ENCODE measurements at places on chromosomes 11 and 22.

- peaks cover 7% of the 10 kb centered on the region for H3K36me3 ChIP-seq
- peaks cover 99% of the 10 kb centered on the region for H3K4me1 ChIP-seq
- H3K4me3 ChIP-seq, result peak overlapping the region; percentile 71
- H3K27ac ChIP-seq, result peak overlapping the region; percentile 87
- no peaks in the 10 kb centered on the region for H3K27me3 ChIP-seq
Measured at GRCh38 chr11:128734832-128735224, 41.0 kb downstream of the FLI1 start.

GRCh38 chr11:102313238-102313940 lies 3.9 kb upstream of the BIRC3 start:
- H3K4me3 ChIP-seq, result peak overlapping the region; percentile 64
- H3K4me1 ChIP-seq, result peaks cover 66% of the 10 kb centered on the region
- peaks cover 14% of the 10 kb centered on the region for H3K36me3 ChIP-seq
- peak overlapping the region; percentile 82 for H3K27ac ChIP-seq
- DNase-seq, result no peak

- H3K4me3 ChIP-seq, result no peak overlapping the region
- H3K27ac ChIP-seq, result no peak overlapping the region
- no peak for DNase-seq
- no peaks in the 10 kb centered on the region for H3K4me1 ChIP-seq
Measured at GRCh38 chr11:123587044-123587443, 67.4 kb downstream of the SCN3B start.

DNA sequence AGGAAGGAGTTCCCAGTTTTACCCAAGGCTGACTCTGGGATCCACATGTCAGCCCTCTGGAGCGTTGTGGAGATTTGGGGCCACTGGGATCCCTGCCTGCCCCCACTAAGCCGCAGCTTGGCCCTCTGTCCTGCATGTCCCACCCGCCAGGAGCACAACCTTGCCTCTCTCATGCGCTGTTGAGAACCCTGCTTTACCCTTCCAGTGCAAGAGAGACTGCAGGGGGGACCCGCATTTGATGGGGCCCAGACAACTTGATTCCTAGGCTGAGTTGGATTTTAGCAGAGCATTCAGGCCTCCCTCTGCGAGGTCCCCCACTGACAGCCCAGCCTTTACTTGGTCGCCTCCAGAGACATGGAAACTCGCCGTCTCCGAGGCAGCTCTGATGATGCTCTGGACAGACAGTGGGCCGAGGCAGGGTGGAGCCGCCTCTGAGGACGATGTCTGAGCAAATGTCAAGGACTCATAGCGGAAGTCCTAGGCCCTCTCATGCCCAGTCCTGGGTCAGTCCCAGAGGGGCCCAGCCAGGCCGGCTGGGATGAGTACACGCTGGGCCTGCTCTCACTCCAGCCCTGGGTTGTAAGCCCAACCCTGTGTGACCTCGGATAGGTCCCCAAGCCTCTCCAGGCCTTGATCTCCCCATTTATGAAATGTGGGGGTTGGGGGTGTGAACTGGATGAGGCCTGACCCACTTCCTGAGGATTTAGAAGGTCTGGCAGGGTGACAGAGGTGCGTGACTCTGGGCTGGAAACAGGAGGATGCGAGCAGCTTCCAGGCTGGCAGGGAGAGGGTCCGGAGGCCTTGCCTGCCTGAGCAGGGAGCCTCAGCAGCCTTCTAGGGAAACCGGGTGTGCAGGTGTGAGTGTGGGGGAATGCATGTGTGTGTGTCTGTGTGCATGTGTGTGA lies 630 bp downstream of the CD5 start:
- H3K27ac ChIP-seq, result no peak overlapping the region
- peak; percentile 35 for DNase-seq
- H3K36me3 ChIP-seq, result peaks cover 32% of the 10 kb centered on the region
- peaks cover 36% of the 10 kb centered on the region for H3K4me1 ChIP-seq

- H3K36me3 ChIP-seq, result no peaks in the 10 kb centered on the region
- DNase-seq, result no peak
- H3K4me1 ChIP-seq, result no peaks in the 10 kb centered on the region
Measured at GRCh38 chr11:126592496-126593410, 237.3 kb downstream of the ST3GAL4 start.

DNA sequence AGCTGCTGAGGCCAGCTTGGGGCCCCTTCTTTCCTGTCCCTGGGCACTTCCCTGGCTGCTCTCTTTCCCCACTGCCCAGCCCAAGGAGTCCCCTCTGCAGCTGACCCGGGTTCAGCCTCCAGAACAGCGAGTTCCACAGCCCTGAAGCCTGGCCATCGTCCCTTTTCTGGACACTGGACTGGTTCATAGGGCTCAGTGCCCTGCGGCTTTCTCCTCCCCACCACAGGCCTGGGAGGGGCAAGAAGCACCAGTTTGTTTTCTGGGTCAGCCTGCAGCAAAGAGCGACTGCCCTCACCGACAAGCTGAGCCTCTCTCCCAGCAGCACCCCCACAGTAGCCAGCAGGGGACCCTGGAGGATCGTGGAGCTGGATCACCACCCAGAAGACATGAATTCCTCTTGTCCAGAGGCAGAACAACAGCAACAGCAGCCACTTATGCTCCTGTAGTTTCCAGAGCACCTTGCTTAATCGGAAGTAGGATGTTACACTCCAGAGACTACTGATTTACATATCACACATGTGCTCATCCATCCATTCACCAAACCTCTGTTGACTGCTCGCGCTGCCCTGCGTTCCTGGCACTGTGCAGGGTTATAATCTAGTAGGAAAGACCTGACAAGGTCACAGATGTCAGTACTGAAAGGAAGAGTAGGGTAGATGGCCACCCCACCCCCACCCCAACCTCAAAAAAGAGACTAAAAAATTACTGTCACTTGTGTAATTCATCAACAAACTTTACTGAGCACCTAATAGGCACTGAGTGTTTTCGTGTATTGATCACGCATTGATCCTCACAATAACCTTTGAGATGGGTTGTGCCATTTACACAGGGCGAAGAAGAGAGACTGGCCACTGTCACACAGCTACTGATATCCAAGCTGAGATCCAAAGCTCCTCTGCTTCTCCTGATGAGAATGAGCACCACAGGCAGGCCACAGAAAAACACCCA lies 13.0 kb upstream of the CXCR5 start:
- peaks cover 57% of the 10 kb centered on the region for H3K4me1 ChIP-seq
- H3K4me3 ChIP-seq, result peak overlapping the region; percentile 64
- no peaks in the 10 kb centered on the region for H3K27me3 ChIP-seq
- DNase-seq, result no peak
- H3K36me3 ChIP-seq, result no peaks in the 10 kb centered on the region
- peak overlapping the region; percentile 88 for H3K27ac ChIP-seq

DNA sequence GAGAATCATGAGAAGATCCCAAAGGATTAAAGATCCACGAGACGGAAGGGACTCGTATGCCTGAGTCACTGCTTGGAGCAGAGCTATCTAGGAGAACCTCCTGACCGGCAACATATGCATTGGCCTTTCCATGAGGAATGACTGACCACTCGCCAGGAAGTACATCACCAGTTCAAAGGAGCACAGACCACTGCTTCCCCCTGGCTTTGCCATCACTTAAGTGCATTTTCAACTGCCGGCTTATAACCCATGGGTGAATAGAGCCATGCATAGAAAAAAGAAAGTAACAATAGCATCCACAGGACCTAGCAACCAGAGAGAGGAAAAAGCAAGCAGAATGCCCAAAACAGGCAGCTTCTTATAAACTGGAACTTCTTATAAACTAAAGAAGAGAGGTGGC lies 98.3 kb upstream of the ZC3H12C start:
- H3K36me3 ChIP-seq, result no peaks in the 10 kb centered on the region
- no peak for DNase-seq
- peaks cover 1% of the 10 kb centered on the region for H3K27me3 ChIP-seq
- no peaks in the 10 kb centered on the region for H3K4me1 ChIP-seq
- H3K27ac ChIP-seq, result no peak overlapping the region
